Vagina (tissue), 2 donors: ENCODE measurements at places on chromosomes 13 and 19.
A peak's percentile ranks its signal among the peaks of the same experiment; 100 is the strongest.

- no peak for DNase-seq
Observed at GRCh38 chr13:58376775-58377174, 745.2 kb downstream of the PCDH17 start.

GRCh38 chr13:39682310-39682709 lies 26.8 kb downstream of the COG6 start:
- DNase-seq, result no peak

DNA sequence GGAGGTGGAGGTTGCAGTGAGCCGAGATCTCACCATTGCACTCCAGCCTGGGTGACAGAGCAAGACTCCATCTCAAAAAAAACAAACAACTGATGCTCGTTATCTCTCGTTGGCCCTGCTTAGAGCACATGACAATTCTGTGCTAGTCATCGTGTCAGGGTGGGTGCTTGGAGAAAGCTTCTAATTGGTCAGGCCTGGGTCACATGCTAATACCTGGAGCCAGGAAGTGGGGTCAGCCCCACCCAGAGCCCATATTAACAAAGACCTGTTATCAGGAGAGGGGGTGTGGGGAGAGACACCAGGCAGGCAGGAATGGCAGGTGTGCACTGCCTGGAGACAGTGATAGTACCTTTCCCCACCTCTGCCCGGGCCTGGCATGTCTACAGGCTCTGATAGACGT lies 84.9 kb downstream of the DPF1 start:
- DNase-seq, result no peak

- peak; percentile 90 for DNase-seq
Observed at GRCh38 chr13:104571161-104571892, 1505.1 kb upstream of the SLC10A2 start.

- DNase-seq, result no peak
Observed at GRCh38 chr13:60268203-60268555, 104.5 kb upstream of the DIAPH3 start.

DNA sequence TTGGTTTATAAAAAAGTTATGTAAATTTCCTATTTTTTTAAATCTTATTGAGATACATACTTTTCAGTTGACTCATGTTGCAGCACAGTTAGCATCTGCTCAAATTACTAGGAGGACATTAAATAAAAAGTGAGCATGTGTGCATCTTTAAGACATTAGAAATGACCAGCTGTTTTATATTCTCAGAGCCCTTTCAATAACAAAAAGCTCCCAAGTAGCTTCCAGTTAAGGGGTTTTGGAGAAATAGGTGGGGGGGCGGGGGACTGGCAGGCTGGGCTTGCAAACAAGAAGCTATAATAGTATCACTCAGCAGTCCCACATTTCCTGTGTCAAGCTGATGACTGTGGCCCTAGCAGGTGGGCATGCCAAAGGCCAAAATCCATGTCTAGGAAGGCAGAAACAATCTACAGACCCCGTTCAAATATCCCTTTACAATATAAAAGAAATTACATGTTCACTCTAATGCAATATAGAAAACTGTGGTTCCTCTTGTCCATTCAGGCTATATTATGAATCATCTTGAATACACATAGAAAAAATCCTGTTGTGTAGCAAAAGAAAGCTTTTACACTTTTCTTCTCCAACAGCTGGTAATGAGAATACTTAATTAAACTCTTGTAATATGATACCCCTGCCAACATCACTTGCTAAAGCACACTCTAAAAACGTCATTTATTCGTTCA lies 1713.2 kb upstream of the SLC10A2 start:
- DNase-seq, result no peak

DNA sequence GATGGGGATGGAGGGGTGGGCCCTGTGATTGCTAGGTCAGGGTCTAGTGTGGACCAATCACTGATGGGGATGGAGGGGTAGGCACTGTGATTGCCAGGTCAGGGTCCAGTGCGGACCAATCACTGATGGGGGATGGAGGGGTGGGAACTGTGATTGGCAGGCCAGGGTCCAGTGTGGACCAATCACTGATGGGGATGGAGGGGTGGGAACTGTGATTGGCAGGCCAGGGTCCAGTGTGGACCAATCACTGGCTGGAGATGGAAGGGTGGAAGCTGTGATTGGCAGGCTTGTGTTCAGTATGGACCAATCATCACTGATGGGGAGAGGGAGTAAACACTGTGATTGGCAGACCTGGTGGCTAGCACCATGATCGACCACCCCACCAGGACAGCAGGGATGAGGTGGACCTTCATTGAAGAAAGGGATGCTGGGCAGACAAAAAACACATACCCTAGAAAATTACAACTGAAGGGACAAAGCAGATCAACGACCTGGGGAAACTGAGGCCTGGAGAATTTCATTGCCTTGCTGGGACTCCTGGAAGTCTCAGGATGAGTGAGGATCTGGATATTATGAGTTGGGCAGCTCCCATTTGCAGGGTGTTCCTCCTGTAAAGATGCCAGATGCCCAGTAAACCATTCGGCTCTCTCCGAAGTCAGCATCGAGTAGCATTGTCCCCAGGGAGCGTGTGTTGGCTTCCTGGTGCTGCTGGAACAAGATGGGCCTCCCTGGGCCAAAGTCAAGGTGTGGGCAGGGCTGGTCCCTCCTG lies 15.5 kb downstream of the TMPRSS9 start:
- no peak for DNase-seq

- no peak for DNase-seq
Observed at GRCh38 chr19:31271306-31271911, 77.8 kb downstream of the TSHZ3 start.

DNA sequence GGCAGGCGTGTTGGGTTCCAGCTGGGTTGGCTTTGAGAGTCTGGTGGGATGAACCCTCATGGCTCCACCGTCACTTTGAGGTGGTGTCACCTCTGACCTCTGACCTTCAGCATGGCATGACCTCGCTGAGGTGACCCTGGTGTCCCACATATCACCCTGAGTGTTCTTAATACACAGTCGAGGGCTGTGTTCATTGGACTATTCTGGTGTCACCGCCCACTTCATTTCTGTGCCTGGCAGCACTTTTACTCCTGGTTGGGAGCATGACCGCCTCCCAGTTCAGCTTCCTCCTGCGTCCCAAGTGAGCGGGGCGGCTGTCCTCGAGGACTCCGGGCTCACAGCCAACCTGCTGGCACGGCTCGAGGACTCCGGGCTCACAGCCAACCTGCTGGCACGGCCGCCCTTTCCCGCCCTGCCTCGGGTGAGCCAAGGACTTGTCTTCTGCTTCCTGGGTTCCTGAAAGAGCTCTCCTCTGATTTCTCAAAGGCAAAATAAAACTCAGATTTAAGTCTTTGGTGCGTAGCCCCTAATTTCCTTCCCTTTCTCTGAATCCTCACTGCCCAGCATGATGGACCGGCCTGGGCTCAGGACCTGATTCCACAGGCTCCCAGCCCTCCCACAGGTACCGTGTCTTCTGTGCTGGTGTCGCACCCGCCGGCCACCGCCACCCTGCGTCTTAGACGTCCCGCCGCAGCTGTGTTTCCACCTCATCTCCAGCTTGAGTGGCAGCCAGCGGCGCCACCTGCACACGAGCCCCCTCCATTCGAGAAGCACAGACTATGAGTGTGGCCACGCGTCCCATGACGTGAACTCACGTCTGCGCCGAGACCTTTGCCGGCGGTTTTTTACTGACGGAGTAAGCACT lies 10.4 kb downstream of the ATP4B start:
- no peak for DNase-seq

GRCh38 chr19:27705896-27706295 lies 1507.1 kb downstream of the UQCRFS1 start:
- no peak for DNase-seq

DNA sequence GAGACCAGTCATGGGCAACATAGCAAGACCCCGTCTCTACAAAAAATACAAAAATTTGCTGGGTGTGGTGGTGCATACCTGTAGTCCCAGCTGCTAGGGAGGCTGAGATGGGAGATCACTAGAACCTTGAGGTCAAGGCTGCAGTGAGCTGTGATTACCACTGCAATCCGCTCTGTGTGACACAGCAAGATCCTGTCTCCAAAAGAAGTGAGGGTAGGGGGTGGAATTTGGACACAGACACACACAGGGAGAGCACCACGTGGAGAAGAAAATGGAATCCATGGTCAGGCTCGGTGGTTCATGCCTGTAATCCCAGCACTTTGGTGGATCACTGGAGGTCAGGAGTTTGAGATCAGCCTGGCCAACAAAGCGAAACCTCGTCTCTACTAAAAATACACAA lies 8.7 kb downstream of the TNFSF9 start:
- DNase-seq, result no peak
